ENCODE measurements at places on chromosomes 4 and X. TPM values are rescaled to one million over a fixed set of nuclear protein-coding genes. Genes with fewer than 3 reads are reported as not detected.

The PABPC1L2A gene
- total RNA-seq, result 1.7 TPM

The TMEM156 gene
- 0.74 TPM for total RNA-seq

The SERPINA7 gene
- total RNA-seq, result not detected

The RAB9B gene
- total RNA-seq, result 33.2 TPM

The MFAP3L gene
- total RNA-seq, result 10.8 TPM

The CLGN gene
- 4.2 TPM for total RNA-seq

The COX7B2 gene
- total RNA-seq, result not detected

The P2RY10 gene
- not detected for total RNA-seq

The PLXNB3 gene
- total RNA-seq, result 2.2 TPM

The BMPR1B gene
- total RNA-seq, result 5.9 TPM

The EXOC1L gene
- not detected for total RNA-seq

The AR gene
- 0.74 TPM for total RNA-seq

The SPANXB1 gene
- total RNA-seq, result not detected

The FTHL17 gene
- not detected for total RNA-seq
